ENCODE measurements at places on chromosomes 4 and X.

DNA sequence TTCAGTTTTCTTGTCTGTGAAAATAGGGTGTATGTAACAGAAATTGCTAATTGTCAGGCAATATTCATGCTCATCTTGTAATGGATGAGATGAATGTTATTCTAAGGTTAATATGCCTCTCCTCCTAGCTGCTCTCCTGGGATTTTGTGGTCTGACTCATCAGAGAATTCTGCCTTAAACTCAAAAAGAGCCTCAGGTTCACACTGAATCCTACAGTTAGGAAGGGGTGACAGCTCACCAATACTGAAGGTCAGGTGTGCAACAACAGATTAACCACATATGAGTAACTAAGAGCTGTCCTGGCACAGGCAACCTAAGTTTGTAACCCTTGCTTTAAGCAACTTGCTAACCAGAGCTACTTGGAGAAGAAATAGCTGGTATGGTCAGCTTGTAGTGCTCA, 197.7 kb downstream of the SPATA18 start:
- DNase-seq = no peak

DNA sequence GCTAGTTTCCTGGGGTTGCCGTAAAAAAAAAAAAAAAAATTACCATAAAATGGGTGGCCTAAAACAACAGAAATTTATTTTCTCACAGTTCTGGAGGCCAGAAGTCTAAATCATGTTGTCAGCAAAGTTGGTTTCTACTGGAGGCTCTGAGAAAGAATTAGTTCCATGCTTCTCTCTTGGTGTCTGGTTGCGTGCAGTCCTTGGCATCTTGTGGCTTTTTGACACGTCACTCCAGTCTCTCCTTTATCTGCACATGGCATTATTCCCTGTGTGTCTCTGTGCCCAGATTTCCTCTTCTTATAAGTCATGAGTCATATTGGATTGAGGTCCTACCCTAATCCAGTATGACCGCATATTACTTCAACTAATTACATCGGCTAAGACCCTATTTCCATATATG, 38.7 kb downstream of the SPATA4 start:
- DNase-seq = no peak

GRCh38 chrX:11100281-11101035, 10.7 kb upstream of the HCCS start:
- peak; percentile 7 for DNase-seq

- DNase-seq = no peak
These were observed 188.4 kb downstream of the SHROOM3 start for GRCh38 chr4:76623217-76624045.

GRCh38 chr4:150123087-150123486, 44.8 kb downstream of the DCLK2 start:
- peak; percentile 68 for DNase-seq

- DNase-seq = no peak
These were observed 36.3 kb downstream of the ANXA10 start for GRCh38 chr4:168128601-168129000.

DNA sequence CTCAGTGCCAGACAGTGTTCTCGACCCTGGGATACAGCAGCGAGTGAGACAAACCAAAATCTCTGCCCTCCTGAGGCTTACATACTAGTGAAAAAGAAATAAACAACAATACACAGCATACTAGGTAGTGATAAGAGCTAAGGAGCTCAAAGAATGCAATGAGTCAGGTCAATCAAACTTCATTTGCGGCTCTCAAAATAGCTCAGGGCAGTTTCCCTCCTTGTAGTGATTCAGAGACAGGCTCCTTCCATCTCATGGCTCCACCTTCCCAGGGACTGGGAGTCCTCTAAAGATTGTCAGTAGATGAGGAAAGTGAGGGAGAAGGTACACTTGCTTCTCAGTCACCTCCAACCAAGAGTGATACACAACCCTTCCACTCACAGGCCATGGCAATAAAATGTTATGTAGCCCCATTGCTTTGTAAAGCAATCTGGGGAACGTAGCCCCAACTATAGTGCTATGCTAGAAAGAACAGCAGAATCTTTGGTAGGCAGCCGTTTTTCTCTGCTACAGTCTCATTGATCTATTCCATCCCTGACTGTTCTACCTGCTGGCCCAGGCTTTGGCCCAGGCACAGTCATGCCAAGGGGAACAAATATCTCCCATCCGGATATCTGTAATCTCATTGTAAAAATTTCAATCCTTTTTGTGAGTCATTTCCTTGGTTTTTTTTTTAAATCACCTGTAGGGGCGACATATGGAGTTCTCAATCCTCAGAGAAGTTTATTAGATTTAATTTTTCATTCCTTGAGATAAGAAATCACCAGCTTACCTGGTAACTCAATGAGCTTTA, 183.1 kb upstream of the S100G start:
- DNase-seq = no peak

- DNase-seq = no peak
These were observed 82.3 kb downstream of the FREM3 start for GRCh38 chr4:143617994-143618679.

DNA sequence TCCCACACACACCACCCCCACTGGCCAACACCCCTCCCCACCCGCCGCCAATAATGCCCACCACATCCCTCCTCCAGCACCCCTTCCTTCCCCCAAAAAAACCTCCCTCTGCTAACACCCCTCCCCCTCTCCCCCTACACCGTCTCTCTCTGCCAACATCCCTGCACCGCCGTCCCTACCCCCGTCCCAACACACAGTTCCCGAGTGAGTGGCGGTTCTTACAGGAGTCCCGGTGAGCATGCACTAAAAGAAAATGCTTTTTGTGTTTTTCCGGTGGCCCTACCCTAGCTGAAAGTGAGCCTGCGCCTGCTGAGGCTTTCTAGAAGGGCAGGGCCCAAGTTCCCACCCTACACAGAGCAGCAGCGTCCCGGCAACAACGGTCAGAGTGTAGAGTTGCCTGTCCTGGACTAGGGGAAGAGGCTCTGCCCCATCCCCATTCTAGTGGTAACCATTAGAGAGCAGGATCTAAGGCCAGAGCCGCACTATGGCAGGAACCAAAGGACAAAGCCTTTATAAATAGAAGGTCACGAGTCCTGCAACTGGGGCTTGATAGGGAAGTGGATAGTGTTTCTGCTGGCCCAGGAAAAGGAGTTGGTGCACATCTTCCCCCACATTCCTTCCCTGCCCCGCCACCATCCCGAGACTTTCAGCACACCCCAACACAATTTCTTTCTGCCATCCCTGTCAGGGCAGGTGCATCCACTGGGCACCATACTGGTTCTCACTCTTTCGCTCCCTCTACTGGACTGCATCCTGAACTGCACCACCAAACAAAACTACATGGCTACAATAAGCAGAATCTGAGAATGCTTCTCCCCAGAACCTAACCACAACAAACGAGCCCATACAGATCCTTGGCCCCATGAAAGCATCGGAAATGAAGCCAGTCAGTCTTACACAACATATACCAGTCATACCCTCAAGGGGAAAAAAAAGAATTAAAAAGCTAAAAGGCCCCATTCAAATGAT, 78.1 kb upstream of the PAGE3 start:
- DNase-seq = peak; percentile 53

DNA sequence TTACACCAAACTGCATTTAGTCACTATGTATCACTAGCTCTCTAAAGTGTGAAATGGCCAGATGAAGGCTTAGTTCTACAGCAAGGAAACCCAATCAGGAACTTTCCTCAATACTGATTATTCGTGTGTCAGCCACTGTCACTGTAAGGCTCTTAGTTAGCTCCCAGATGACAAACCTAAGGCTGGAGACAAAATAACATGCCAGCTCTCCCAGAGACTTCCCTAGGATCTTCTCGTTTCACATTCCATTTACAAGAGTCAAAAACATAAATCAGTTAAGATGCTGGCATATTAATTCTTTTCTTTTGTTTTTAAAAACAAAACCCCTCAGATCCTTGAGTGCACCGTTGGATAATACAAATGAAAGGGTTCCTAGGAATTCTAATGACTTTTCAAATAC, 88.2 kb upstream of the TFDP3 start:
- no peak for DNase-seq

DNA sequence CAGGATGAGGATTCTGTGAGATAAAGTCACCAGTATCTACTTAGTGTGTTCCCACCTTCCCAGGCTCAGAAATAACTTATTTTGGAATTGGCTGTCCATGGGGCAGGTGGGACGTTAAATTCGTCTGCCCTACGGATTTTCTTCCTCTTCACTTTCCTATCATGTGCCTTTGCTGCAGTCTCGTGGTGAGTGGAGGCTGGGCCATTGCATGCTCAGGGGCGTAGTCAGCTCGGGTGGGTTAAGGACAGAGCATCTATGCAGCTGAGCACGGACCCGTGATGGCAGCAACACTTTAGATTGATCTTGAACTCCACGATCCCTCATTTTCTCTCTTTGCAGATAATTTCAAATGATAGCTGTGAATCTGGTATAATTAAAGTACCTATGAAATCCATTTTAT, 51.5 kb downstream of the CLDN22 start:
- DNase-seq = no peak

GRCh38 chr4:126738926-126739325, 893.8 kb upstream of the INTU start:
- no peak for DNase-seq

DNA sequence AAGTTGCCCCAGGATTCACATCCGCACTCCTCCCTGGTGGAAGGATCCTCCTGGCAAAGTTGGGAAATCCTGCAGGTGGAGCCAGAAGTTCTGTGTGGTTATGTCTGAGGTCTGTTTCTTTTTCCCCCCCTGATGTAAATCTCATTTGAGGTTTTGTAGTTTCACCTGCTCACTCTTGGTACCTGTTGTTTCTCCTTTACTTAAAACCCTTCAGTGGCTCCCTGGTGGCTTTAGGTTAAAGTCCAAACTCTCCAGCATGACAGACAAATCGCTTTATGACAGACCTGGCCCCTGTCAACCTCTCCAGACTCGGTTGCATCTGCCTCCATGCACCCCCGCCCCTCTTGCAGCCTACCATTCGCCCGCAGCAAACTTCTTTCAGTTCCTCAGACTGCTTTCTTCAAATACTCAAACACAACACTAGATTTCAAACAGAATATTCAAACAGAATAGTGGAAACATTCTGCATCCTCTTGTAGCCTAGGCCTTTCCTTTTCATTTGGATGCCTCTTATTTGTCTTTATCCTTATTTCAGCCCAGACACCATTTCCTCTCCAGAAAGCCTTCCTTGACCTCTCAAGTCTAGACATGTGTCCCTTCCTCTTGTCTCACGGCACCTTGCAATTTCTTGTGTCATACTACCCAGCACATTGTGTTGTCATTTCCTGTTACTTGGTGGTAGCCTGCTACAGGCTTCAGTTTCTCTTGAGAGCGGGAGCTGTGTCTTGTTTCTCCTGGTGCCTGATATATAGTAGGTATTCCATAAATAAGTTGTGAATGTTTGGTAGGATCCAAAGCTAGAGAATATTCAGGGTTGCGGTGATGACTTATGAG, 24.8 kb downstream of the IL13RA1 start:
- DNase-seq = no peak

DNA sequence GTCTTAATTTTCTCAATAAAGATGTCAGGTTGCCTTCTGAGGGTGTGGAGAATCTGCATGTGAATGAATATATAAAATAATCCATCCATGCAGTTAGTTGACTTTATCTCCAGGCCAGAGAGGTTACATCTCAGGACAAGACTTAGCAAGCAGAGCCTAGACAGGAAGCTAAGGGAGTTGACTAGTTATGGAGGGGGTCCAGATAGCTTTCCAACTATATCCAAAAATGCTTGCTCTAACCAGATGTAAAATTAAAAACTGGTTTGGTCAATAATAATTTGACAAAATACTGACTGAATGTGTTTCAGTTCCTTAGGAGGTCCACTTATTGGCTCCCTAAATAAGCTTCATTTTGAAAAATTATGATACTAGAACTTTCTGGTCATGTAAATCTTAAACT, 101.4 kb downstream of the PAPSS1 start:
- DNase-seq = no peak

DNA sequence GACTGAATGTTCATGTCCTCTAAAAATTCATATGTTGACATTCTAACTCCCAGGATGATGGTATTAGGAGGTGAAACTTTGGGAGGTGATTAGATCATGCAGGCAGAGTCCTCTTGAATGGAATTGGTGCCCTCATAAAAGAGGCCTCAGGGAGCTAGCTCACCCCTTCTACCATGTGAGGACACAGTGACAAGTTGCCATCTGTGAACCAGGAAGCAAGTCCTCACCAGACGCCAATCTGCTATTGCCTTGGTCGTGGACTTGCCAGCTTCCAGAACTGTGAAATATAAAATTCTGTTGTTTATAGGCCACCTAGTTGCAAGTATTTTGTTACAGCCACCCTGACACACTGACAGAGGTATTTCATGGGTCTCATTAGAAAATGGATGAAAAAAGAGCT, 28.5 kb upstream of the LONRF3 start:
- DNase-seq = no peak

DNA sequence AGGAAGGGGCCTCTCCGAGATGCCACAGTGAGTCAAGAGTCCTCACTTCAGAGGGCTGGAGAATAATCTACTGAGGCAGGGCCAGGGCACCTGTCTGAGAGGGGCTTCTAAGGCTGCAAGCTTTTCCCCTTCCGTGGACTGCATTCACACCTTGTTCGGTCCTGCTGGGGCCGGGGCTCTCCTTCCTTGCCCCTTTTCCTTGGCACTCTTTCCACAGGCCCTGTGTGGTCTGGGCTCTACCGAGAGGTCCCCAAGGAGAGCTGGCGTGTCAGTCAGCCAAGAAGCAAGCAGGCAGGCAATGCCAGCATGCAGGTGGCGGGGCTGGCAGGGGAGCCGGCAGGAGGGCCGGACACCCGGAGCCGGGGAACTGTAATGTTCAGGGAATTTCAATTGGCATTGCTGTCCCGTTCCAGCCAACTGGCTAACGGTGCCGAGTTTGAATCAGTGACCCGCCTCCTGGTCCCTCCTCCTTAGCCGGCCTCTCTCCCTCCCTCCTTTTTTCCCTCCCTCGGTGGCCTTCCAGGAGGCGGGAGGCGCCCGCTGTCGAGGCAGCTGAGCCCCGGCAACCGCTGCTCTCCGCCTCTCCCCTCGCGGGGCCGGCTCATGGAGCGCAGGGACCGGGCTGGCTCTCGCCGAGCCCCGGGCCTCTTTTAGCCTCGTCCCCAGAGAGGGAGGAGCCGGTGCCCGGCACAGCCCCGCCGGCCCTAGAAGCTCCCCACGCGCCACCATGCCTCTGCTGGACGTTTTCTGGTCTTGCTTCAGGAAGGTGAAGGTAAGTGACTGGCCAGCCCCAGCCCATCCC, at the start of gene STARD8:
STARD8 (plus strand) TSS at position 511 of the 802 bp plus-strand sequence; CDS start at position 728, 217 bp downstream.
- DNase-seq = no peak

DNA sequence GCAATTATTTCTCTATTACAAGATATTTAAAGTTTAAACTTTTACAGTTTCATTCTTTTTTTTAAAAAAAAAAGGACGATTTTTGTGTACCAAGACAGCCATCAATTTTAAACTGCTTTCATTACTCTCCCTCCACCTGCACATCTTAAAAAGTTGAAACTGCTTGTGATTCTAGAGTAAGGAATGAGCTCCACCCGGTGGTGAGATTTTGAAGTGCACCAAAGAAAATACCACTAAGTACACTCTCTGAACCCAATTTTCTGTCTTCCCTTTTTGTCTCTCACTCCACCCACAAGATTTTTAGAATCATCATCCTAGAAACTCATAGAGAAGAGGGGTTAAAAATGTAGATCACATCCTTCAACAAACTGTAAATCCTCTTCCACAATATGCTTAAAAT, 91.3 kb upstream of the WDR44 start:
- peak; percentile 50 for DNase-seq
